ENCODE measurements at places on chromosomes 11 and 22.

DNA sequence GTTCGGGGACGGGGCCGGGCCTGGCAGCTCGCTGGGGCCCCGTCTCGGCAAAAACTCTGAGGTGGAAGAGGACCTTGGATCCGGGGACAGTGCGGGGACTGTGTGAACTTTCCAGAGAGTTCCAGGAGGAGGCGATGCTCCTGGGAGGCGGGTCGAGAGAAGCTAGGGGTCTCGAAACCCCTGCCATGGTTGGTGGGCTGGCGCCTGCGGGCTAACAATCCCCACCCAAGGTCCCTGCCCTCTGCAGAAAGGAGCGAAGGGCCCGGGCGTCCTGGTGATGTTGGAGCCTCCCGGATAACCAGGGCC lies 4.7 kb upstream of the GRK2 start:
- DNase-seq, result no peak

DNA sequence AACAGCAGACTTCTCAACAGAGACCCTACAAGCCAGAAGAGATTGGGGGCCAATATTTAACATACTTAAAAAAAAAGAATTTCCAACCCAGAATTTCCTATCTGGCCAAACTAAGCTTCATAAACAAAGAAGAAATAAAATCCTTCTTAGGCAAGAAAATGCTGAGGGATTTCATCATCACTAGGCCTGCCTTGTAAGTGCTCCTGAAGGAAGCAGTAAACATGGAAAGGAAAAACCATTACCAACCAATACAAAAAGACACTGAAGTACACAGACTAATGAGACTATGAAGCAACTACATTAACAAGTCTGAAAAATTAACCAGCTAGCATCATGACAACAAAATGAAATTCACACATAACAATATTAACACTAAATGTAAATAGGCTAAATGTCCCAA lies 947.9 kb upstream of the CHORDC1 start:
- no peak for DNase-seq

- DNase-seq, result no peak
These were observed 407.3 kb upstream of the ANO3 start for GRCh38 chr11:25924586-25924985.

GRCh38 chr11:84316866-84317555 lies 1030.8 kb upstream of the CCDC90B start:
- no peak for DNase-seq

GRCh38 chr11:10426475-10426874 lies 28.6 kb upstream of the AMPD3 start:
- DNase-seq, result no peak

DNA sequence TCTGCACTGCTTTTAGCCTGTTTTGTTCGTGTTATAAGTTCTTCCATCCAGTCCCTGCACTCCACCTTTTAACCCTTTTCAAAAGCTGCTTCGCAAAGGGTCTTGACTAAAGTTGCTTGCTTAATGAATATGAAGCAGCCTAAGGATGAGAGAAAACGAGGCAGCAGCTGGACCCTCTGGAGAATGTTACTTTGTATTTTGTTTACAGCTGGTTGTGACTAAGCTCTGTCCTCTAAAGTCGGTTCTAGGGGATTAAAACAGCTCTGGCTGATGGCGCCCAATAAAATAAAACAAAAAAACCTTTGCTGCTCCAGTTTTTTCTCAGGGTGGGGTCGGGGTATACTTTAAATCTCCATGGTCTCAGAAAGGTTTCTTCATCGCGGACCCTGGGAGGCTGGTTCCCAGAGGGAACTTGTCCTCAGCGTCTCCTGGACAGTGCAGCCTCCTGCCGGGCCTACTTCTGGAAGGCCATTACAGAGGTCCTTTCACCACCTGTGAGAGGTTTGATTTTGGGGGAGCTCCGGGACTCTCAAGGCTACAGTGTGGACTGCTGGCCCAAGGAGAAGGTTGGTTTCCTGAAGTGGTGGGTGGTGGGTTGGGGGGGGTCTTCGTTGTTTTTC lies 836 bp upstream of the RBM4 start:
- no peak for DNase-seq

GRCh38 chr22:41775338-41775737 lies 25.1 kb upstream of the CCDC134 start:
- no peak for DNase-seq

DNA sequence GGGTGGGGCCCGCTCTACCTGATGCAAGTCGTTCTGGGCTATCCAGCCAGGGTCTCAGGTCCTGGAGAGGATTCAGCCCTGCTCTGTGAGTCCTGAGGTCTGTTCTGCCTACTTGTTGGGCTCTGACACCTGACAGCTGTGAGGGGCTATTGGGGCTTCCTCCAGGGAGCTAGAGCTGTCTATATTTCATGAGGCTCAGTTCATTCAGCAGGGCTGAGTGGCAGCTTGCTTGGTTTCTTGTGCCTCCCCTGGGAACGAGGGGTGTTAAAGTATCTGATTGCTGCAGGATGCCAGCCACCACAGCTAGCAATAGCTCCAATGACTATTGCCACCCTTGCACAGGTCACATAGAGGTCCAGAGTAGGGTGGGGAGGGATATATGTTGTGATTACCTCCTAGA lies 26.7 kb downstream of the INSC start:
- DNase-seq, result no peak

GRCh38 chr11:103863497-103863896 lies 172.9 kb upstream of the DDI1 start:
- no peak for DNase-seq

DNA sequence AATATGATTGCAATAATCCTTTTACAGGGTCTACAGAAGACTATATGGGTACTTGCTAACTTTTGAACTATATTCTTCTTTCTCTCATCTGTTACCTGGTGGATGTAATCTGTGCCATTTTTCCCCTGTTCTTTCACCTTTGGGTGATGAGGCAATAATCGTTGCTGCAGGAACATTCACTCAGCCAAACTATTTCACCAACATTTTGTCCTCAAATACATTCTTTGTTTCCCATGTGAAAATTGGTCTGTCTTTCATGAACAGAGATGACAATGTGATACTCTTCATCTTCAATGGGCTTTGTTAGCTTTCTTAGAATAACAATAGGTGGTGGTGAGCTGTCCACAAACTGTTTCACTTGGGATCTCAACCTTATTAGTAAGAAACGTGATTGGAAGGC lies 52.1 kb upstream of the CAPRIN1 start:
- no peak for DNase-seq

DNA sequence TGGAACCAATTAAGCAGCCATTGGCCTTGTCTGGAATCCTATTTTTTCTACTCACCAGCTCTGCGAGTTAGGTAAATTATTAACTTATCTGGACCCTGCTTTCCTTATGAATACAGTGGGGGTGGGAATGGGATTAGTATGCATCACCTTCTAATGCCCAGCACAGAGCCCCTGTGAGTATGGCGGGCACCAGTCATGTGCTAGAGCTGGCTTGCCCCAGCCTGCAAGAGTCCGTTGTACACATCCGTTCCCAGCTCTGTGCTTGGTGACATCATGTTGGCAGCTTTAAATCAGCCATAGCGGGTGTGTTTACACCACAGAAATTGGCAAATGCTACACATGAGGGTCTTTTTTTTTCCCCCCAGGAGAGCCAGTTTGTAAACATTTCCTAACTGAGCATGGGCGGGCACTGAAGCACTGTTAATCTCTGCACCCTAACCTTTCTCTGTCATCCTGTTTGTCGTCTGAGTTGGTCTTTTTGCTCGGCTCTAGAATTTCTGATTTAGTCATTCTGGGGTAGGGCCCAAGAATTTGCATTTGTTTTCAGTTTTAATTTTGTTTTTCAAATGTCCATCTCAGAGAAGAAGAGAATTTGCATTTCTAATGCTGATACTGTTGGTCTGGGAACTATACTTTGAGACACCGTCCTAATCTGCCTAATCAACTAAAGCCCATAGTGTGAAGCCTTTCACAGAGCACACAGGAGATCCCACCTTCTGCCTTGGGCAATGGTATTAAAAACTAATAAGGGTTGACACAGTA lies 130.3 kb upstream of the TBCEL start:
- no peak for DNase-seq

DNA sequence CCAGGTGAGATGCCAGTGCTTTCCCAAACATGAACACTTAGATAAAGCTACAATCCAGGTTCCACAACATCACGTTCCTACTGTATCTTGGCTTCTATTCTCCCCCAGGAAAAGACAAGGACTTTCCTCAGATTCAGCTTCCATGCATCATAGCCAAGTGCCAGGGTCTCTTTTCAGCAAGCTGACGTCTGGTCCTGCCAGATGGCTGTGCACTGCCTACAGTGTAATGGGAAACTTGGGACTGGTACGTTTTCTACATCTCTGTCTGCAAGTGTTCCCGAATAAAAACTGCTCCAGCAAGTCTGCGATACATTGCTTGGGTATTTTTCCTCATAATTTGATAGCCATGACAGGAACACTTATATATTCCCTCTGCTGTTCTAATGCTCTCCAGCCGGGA lies 412.5 kb downstream of the FAM181B start:
- no peak for DNase-seq

DNA sequence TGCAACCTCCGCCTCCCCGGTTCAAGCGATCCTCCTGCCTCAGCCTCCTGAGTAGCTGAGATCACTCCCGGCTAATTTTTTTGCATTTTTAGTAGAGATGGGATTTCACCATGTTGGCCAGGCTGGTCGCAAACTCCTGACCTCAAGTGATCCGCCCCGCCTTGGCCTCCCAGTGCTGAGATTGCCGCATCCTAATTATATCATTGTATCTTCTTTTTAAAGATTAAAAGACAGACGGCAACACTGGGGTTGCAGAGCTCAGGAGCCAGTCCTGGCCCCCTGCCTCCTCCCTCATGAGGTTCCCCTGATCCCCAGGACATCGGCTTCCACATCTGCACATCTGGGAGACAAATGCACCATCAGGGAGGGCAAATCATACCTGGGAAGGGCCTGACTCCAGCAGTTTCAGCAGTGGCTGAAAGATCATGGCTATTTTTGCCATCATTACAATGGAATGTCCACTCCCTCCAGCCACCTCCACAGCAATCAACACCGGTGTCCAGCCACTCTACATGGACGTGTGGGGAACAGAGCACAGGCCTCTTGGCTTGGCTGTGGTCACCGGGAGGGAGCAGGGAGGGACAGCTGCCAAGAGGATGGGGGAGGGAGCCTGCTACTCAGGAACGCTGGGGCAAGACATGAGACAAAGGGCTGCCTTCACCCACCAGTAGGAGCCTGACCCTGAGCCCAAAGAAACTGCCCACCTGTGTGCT lies 9.2 kb upstream of the CELSR1 start:
- DNase-seq, result no peak

- no peak for DNase-seq
These were observed 53.9 kb upstream of the CRTAM start for GRCh38 chr11:122784325-122784955.

DNA sequence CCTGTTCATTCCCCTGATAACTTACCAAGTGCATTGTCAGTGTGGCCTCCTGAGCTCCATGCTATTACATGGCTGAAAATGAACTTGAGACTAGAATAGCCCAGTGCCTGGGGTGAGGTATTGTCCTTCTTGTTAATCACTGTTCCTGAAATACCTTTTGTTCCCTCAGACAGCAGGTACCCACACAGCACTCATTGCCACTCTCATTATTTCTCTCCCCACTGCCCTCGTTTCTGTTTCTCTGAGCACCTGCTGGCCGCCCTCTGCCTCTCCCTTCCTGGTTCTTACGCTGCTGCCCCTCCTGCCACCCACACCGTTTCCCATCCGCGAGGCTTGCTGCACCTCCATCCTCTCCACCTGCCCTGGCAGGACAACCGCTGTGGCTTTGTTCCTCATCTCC lies 36.9 kb upstream of the RAB1B start:
- no peak for DNase-seq

- no peak for DNase-seq
These were observed 12.5 kb upstream of the ELF5 start for GRCh38 chr11:34525888-34526657.

DNA sequence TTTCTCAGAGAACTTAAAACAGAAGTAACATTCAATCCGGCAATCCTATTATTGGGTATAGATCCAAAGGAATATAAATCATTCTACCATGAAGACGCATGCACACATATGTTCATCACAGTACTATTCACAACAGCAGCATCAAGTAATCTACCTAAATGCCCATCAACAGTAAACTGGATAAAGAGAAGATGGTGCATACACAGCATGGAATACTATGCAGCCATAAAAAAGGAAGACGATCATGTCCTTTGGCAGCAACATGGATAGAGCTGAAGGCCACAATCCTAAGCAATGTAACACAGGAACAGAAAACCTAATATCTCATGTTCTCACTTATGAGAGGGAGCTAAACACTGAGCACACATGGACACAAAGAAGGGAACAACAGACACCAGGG lies 6.3 kb upstream of the ISX start:
- DNase-seq, result no peak
